Stimulated activated CD4-positive, alpha-beta T cell treated with anti-CD3 and anti-CD28 coated beads, Interleukin-4, amount 100 ng/mL, for 1 hour (primary cell): ENCODE measurements at places on chromosomes 3 and 15.

GRCh38 chr15:91909574-91909973 lies 56.1 kb downstream of the SLCO3A1 start:
- DNase-seq: no peak

GRCh38 chr15:47384341-47384740 lies 333.0 kb upstream of the SEMA6D start:
- no peak for DNase-seq

- DNase-seq: no peak
Observed at GRCh38 chr3:135272026-135272669, 477.1 kb downstream of the EPHB1 start.

DNA sequence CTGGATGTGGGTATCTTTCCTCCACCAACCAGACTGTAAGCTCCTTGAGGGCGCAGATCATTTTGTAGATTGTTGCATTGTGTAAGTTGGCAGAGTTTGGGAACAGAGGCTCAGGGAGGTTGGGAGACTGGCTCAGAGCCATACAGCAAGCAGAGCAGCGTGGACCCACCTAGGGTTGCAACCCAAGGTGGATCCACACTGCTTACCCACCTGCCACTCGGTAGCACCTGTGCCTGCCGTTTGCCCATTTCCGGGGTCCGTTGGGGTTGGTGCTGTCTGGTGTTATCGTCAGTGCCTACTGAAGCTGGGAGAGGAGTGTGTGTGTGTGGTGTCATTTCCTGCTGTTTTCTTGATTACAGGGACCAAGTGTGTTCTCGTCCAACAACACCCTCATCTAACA lies 19.0 kb downstream of the SMAD6 start:
- no peak for DNase-seq
